ENCODE measurements at places on chromosomes 5 and 9. TPM values are rescaled to one million over a fixed set of nuclear protein-coding genes. Genes with fewer than 3 reads are reported as not detected.

- no peak overlapping the region for H3K27ac ChIP-seq
- H3K4me3 ChIP-seq: peak overlapping the region; percentile 79
- no peaks in the 10 kb centered on the region for H3K27me3 ChIP-seq
- H3K4me1 ChIP-seq: peaks cover 10% of the 10 kb centered on the region
- no peak for DNase-seq
- H3K36me3 ChIP-seq: no peaks in the 10 kb centered on the region
Measured at GRCh38 chr5:169637549-169638121, 560 bp downstream of the DOCK2 start.

- H3K27me3 ChIP-seq: no peaks in the 10 kb centered on the region
- peaks cover 3% of the 10 kb centered on the region for H3K4me1 ChIP-seq
- peak overlapping the region; percentile 98 for H3K4me3 ChIP-seq
- peak overlapping the region; percentile 43 for H3K27ac ChIP-seq
- H3K36me3 ChIP-seq: peaks cover 27% of the 10 kb centered on the region
Measured at GRCh38 chr5:177304392-177305119, 957 bp downstream of the PRELID1 start.

GRCh38 chr5:59661954-59662615, 231.4 kb downstream of the PDE4D start:
- H3K4me3 ChIP-seq: no peak overlapping the region
- no peaks in the 10 kb centered on the region for H3K27me3 ChIP-seq
- no peaks in the 10 kb centered on the region for H3K36me3 ChIP-seq
- H3K4me1 ChIP-seq: no peaks in the 10 kb centered on the region

DNA sequence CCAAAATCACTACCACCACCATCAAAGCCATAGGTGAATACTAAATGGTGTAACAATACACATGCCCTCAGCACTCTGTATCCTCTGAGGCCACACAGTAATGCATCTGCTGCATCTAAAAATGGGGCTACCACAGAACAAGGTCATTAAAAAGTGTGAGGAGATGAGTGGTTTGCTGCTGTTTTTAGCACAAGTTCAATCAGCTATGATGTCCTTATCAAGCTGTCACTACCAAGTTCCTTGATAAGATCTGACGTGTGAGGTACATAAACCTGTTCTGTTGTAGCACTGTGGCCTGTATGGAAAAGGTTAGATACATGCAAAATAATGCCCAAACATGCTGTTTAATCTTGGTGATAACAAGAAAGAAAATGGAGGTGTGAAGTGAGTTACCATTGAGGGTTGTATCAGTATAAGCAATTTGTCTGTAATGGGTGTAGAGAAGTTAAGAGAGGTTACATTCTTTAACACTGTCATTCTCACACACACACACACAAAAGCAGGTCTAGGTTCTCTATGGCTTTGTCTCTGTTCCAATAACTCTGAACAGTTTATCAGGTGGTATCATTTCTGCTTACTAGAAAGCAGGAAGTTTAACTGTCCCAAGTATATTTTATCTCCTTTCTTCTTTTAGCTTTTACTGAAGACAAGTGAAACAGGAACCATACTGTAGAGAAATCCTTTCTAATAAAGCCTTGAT, 252.9 kb downstream of the CWC27 start:
- H3K27me3 ChIP-seq: no peaks in the 10 kb centered on the region
- no peak overlapping the region for H3K4me3 ChIP-seq
- no peak for DNase-seq
- no peak overlapping the region for H3K27ac ChIP-seq
- no peaks in the 10 kb centered on the region for H3K4me1 ChIP-seq
- H3K36me3 ChIP-seq: no peaks in the 10 kb centered on the region

DNA sequence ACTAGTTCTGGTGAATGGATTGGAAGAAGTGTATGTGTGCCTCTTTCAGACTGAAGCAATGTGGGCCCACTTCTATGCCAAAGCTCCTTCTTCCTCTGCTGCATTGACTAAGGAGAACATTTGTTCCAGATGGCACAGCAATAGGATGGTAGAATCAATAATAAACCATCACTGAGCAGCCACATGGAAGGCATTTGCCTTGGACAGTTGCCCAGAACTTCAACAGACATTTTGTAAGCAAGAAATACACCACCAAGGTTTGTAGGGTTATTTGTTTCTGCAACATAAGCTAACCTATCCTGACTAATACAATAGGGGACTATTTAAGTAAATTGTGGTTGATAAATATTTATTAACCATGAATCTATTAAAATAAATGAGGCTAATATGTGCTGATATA, 37.7 kb upstream of the CSNK1G3 start:
- no peaks in the 10 kb centered on the region for H3K36me3 ChIP-seq
- no peaks in the 10 kb centered on the region for H3K4me1 ChIP-seq
- no peak overlapping the region for H3K27ac ChIP-seq
- no peaks in the 10 kb centered on the region for H3K27me3 ChIP-seq

GRCh38 chr5:15763754-15764153, 263.8 kb downstream of the FBXL7 start:
- H3K36me3 ChIP-seq: no peaks in the 10 kb centered on the region
- H3K4me1 ChIP-seq: no peaks in the 10 kb centered on the region
- no peak for DNase-seq

DNA sequence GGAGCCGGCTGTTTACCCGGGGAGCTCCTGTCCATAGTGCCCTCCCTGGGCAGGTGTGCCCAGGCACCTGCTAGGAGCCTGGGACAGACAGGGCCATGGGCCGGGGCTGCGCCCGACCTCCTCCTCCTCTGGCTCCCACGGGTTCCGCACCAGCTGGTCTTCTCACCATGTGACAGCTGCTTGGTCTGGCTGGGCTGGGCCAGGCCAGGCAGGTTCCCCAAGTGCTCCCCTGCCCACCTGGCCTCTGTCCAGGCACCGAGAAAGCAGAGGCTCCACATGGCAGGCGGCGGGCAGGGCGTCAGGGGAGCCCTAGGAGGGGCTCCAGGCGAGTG, 60.0 kb downstream of the OLFM1 start:
- no peak overlapping the region for H3K4me3 ChIP-seq
- no peak for DNase-seq
- no peak overlapping the region for H3K27ac ChIP-seq
- no peaks in the 10 kb centered on the region for H3K36me3 ChIP-seq

DNA sequence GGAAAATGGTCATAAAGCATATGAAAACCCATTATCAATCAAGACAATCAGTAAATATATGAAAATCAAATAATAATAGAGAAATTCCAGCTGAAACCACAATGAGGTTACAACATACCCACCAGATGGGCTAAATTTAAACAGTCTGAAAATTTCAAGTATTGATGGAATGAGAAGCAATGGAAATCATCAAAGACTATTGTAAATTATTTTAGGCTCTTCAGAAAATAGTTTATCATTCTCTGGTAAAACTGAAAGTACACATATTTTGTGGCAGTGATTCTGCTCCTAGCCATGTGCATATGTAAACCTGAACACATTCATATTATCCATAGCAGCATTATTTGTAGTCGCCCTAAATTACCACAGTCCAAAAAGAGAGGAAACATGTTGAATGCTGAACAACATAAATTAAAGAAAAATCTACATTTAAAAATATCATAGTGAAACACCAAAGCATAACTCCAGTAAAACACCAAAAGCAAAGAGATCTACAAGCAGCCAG, 215.3 kb downstream of the PRELID2 start:
- no peak for DNase-seq
- H3K27me3 ChIP-seq: no peaks in the 10 kb centered on the region
- H3K27ac ChIP-seq: no peak overlapping the region
- no peaks in the 10 kb centered on the region for H3K36me3 ChIP-seq
- no peaks in the 10 kb centered on the region for H3K4me1 ChIP-seq
- no peak overlapping the region for H3K4me3 ChIP-seq

DNA sequence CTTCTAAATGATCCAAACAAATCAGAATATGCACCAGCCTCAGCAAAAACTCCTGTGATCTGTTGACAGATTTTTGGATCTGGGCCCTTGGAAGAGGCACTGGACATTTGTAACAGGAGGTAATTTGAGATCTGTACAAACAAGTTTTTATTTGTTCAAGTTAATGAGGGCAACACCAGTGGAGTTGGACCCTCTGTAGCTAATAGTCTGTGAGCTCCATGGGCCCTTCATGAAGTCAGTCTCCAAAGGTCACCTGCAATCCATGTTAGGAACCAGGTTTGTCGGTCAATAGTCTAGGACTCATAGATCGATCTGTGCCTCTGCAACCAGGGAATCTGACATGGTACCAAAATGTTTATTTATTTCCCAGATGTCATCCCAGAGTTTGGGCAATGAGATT, 40.9 kb downstream of the PAM start:
- H3K27me3 ChIP-seq: no peaks in the 10 kb centered on the region
- no peaks in the 10 kb centered on the region for H3K36me3 ChIP-seq
- no peak overlapping the region for H3K27ac ChIP-seq
- peaks cover 8% of the 10 kb centered on the region for H3K4me1 ChIP-seq
- no peak for DNase-seq

GRCh38 chr9:14132775-14133174, 181.2 kb downstream of the NFIB start:
- no peak for DNase-seq
- no peaks in the 10 kb centered on the region for H3K4me1 ChIP-seq
- H3K36me3 ChIP-seq: no peaks in the 10 kb centered on the region
- no peak overlapping the region for H3K27ac ChIP-seq
- H3K4me3 ChIP-seq: no peak overlapping the region
- H3K27me3 ChIP-seq: no peaks in the 10 kb centered on the region

DNA sequence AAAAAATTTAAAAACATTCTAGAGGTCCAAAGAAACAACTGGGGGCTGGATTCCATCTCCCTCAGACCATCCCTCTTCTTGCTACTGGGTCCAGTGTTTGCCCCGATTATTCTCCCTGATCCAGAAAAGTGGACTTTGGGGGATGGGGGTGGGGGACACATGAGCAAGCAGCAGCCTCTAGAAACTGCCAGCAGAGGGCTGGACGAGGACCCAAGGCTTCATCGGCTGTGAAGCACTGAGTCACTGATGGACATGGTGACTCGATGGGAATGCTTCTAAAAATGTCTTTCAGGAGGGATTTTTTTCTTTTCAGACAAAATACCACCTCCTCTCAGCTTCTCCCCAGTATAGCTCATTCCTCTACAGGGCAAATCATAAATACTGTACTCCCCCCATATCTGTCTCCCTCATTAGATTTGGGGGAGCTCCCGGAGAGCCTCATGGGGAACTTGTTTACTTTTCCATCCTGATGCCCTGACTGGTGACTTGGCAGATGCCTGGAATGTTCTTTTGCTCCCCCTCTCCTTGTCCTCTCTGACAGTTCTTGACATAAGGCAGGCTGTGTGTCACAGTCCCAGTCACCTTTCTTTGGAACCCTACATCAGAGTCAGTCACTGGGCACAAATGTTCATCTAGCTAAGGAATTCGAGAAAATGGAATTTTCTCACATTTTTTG, 67.2 kb upstream of the STC2 start:
- no peak for DNase-seq
- H3K27ac ChIP-seq: no peak overlapping the region
- H3K27me3 ChIP-seq: no peaks in the 10 kb centered on the region

- H3K4me3 ChIP-seq: no peak overlapping the region
- no peak overlapping the region for H3K27ac ChIP-seq
- DNase-seq: no peak
- no peaks in the 10 kb centered on the region for H3K27me3 ChIP-seq
Measured at GRCh38 chr9:120891245-120891883, 14.4 kb upstream of the PHF19 start.

- no peak overlapping the region for H3K4me3 ChIP-seq
- no peak for DNase-seq
- peaks cover 35% of the 10 kb centered on the region for H3K36me3 ChIP-seq
- H3K27me3 ChIP-seq: no peaks in the 10 kb centered on the region
- no peak overlapping the region for H3K27ac ChIP-seq
Measured at GRCh38 chr9:37430841-37431597, 8.5 kb downstream of the GRHPR start.

DNA sequence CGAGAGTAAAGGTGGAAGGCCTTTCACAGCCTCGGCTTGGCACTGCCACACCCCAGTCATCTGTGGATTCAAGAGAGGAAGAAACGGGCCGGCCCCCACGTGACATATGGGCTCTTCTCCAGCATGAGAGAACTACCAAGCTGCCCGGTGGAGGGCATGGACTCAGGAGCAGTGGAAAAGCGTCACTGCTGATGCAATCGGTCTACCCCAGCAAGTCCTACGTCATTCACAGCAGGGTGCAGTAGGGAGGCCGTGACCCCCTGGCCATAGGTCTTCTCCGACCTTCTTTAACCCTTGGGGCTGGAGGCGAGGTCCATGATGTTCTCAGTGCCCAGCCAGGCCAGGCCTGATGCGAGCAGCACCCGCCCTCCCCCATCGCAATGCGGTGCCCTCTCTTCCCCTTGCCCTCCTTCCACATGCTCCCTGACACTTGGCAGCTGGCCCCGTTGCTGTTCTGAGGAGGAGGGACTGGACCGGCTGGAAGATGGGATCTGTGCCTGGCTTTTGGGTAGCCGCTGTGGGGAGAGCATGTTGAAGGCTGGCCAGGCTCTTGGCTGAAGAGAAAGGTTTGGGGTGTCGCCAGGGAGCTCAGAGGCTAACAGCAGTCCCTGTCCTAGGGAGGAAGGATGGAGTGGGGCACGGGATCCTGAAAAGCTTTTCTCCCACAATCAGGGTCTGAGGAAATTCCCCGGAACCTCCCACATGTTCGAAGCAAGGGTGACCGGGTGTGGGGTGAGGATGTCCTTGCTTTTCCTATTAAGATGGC, 89.8 kb downstream of the LIFR start:
- H3K36me3 ChIP-seq: no peaks in the 10 kb centered on the region
- H3K27me3 ChIP-seq: no peaks in the 10 kb centered on the region

DNA sequence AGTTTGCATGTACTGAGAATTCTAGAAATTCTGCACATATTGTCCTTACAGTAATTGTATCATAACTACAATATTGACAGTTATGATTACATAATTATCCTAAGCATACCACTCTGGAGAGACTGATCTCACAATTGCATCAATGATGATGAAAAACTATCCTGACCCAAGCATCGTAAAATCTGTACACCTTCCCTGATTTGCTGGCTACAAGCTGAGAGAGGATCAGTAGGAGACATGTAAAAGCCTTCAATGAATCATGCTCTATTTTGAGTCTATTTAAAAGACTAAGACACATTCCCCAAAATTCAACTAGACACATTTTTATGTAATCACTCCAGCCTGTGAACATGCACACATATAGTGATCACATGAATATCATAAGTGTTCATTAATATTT, 1833.8 kb downstream of the EFNA5 start:
- H3K36me3 ChIP-seq: no peaks in the 10 kb centered on the region
- no peaks in the 10 kb centered on the region for H3K27me3 ChIP-seq
- H3K27ac ChIP-seq: no peak overlapping the region
- DNase-seq: no peak
- H3K4me1 ChIP-seq: no peaks in the 10 kb centered on the region

GRCh38 chr5:172439785-172440477, 14.4 kb downstream of the SH3PXD2B start:
- no peak overlapping the region for H3K4me3 ChIP-seq
- no peaks in the 10 kb centered on the region for H3K27me3 ChIP-seq
- no peak for DNase-seq
- no peaks in the 10 kb centered on the region for H3K4me1 ChIP-seq

- no peak overlapping the region for H3K27ac ChIP-seq
- H3K36me3 ChIP-seq: no peaks in the 10 kb centered on the region
- no peaks in the 10 kb centered on the region for H3K27me3 ChIP-seq
- H3K4me3 ChIP-seq: no peak overlapping the region
- no peak for DNase-seq
- H3K4me1 ChIP-seq: peaks cover 7% of the 10 kb centered on the region
Measured at GRCh38 chr5:54294097-54294667, 16.2 kb downstream of the ARL15 start.

C1QTNF2 gene
- 1.3 TPM for total RNA-seq

GABRG2 gene
- 2.4 TPM for total RNA-seq

C9orf50 gene
- not detected for total RNA-seq

SLC28A3 gene
- total RNA-seq: not detected

GNA14 gene
- 3.2 TPM for total RNA-seq

CBY3 gene
- 1.4 TPM for total RNA-seq

CYLC2 gene
- not detected for total RNA-seq

SHOC1 gene
- not detected for total RNA-seq
